ENCODE measurements at places on chromosomes 16 and 17.

- DNase-seq, result no peak
These were observed 46.5 kb upstream of the GSE1 start for GRCh38 chr16:85566561-85567100.

DNA sequence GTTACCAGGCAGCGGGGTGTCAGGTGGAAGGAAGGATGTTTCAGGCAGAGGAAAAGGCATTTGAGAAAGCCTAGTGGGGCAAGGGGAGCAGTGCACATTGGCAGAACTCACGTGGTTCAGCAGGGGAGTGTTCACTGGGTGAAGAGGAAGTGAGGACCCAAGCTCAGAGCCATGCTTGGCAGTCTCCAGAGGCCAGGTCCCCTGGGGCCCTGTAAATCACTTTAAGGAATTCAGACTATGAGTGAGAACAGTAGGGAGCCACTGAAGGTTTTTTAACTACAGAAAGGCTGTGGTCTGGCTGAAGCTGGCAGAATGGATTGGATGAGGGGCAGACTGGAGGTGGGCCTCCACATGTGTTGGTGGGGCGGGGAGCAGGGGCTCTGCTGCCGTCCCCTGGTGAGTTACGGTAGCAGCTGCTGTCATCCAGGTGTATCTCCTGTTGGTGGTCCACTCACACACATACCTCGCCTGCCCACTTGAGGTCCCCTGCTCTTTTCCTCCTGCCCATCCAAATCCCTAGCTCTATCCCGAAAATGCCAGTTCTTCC lies 5.1 kb downstream of the CLEC16A start:
- peak; percentile 45 for DNase-seq

- DNase-seq, result no peak
These were observed 69.4 kb downstream of the RPH3AL start for GRCh38 chr17:282912-283882.

DNA sequence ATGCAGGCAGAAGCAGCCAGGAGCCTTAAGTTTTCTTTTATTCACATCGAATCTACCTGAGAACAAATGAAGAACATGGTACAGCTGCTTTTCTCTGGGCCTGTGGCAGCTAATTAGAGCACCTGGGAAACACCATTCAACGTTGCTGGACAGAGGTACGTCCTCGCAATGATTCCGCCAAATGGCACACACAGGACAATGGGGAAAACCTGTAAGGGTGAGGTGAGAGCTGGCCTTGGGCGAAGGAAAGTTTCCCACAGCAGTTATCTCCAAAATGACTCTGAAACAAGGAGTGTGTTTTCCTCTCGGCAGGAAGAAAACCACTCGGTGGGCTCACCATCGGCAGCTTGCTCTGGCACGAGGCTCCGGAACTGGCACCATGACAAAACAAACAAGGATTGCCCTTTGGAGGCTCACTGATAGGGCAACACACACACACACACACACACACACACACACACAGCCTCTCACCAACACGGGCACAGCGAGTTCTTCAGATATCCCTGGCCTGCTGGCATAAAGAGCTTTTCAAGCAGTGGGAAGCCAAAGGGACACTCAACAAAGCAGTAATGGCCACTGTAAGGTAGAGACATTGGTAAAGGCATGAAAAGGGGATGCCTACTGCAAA lies 73.7 kb downstream of the ZFHX3 start:
- no peak for DNase-seq

GRCh38 chr16:66154801-66155200 lies 211.7 kb upstream of the CDH5 start:
- no peak for DNase-seq

DNA sequence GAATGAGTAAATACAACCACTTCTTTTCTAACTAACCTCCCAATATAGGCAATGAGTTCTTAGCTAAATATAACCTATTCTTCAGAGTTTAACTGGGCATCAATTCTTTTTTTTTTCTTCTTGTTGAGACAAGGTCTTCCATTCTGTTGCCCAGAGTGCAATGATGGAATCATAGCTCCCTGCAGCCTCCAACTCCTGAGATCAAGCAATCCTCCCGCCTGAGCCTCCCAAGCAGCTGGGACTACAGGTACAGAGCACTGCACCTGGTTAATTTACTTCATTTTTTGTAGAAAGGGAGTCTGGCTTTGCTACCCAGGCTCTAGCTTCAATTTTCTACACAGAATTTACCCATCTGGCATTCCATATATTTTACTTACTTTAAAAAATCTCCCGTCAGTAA lies 1.1 kb downstream of the METTL16 start:
- no peak for DNase-seq

GRCh38 chr17:50480854-50481490 lies 2.3 kb downstream of the RSAD1 start:
- no peak for DNase-seq

GRCh38 chr16:12414281-12414680 lies 389.4 kb downstream of the CPPED1 start:
- no peak for DNase-seq

DNA sequence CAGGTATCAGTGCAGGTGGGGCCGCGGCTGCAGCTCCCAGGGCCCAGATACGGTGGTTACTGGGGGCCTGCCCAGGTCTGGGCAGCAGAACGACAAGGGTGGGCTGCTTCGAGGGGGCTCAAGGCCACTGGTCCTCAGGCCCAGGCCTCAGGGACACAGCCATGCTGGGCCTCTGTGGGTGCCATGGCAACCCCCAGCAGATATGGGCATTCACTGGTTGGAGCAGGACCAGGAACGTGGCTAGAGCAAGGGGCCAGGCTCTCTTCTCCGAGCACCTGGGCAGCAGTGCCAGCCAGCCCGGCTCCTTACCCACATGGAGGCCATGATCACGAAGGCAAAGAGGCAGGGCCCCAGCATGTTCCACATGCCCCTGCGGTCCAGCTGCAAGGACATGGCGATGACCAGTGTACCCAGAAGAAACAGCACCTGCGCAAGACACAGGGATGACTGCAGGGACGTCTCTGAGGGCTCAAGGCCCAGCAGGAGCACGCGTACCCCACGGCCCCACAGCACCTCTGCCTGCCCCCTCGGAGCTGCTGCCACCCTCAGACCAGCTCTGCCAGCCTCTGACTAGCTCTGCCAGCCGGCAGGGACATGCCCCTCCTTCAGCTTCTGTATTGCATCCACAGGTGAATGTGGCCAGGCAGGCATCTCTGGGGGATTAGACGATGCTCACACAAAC lies 2.1 kb upstream of the MRPL28 start:
- no peak for DNase-seq

- DNase-seq, result peak; percentile 60
These were observed 15.7 kb downstream of the CAVIN1 start for GRCh38 chr17:42407289-42407836.

- DNase-seq, result no peak
These were observed 14.9 kb upstream of the FASN start for GRCh38 chr17:82112914-82113311.

- peak; percentile 76 for DNase-seq
These were observed 2.2 kb upstream of the LIMD2 start for GRCh38 chr17:63701868-63702720.

- DNase-seq, result no peak
These were observed 3.3 kb upstream of the COG1 start for GRCh38 chr17:73189417-73190099.

DNA sequence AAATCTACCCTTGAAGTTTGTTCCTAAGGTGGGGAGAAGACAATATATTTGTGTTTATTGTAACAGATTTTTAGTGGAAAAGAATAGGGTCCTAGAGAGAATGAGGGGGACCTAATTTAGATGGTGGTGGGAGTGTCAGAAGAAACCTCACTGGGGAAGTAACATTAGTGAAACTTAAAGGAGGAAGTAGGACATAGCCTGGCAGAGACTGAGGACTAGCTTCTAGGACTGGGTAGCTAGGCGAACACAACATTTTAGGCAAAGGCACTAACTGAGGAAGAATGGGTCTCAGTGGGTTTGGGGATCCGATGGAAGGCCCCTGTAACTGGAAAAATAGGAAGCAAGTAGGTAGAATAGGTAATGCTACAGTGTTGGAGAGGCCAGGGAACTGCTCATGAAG lies 4.2 kb upstream of the ARL2BP start:
- no peak for DNase-seq

- no peak for DNase-seq
These were observed 10.2 kb downstream of the PITPNM3 start for GRCh38 chr17:6546069-6546718.

GRCh38 chr17:10513299-10514067 lies 4.9 kb downstream of the MYH1 start:
- DNase-seq, result no peak
